ENCODE measurements at places on chromosomes 11 and 22. TPM values are rescaled to one million over a fixed set of nuclear protein-coding genes. Genes with fewer than 3 reads are reported as not detected.

KBTBD3 gene
- total RNA-seq: 2.4 TPM

SERHL2 gene
- 0.98 TPM for total RNA-seq

CYTH4 gene
- 2.7 TPM for total RNA-seq

NPAS4 gene
- not detected for total RNA-seq

UBQLN3 gene
- not detected for total RNA-seq

PGGHG gene
- 15.1 TPM for total RNA-seq

CRYBA4 gene
- not detected for total RNA-seq

OR52H1 gene
- total RNA-seq: not detected

OR52N4 gene
- total RNA-seq: not detected

VPREB3 gene
- total RNA-seq: not detected

SCGB1A1 gene
- not detected for total RNA-seq

SLN gene
- not detected for total RNA-seq

MMP27 gene
- not detected for total RNA-seq

SYCE3 gene
- not detected for total RNA-seq

CHST1 gene
- 12.5 TPM for total RNA-seq

OR52E8 gene
- not detected for total RNA-seq

RBMXL2 gene
- 0.11 TPM for total RNA-seq

FAM227A gene
- 0.60 TPM for total RNA-seq

GLYATL2 gene
- total RNA-seq: 0.66 TPM

APBB1 gene
- total RNA-seq: 20.5 TPM

APOL5 gene
- total RNA-seq: not detected

BDNF gene
- total RNA-seq: 4.1 TPM

PANX3 gene
- total RNA-seq: not detected

KCNK7 gene
- 0.27 TPM for total RNA-seq

DMC1 gene
- total RNA-seq: 35.7 TPM

KRTAP5-1 gene
- not detected for total RNA-seq

MAJIN gene
- total RNA-seq: not detected

PHETA2 gene
- total RNA-seq: not detected

P2RY6 gene
- total RNA-seq: 0.21 TPM

HORMAD2 gene
- total RNA-seq: not detected

LINC01488 gene
- total RNA-seq: not detected

SLC5A1 gene
- total RNA-seq: not detected

SCN4B gene
- not detected for total RNA-seq

SMPD1 gene
- 10.3 TPM for total RNA-seq

ANO9 gene
- not detected for total RNA-seq

LARGE2 gene
- total RNA-seq: 0.19 TPM

APOA4 gene
- not detected for total RNA-seq

SYT7 gene
- total RNA-seq: 1.2 TPM

CCDC188 gene
- total RNA-seq: 3.3 TPM

DSCAML1 gene
- total RNA-seq: not detected

ARHGAP8 gene
- not detected for total RNA-seq

OR51E1 gene
- total RNA-seq: not detected

All from A375 (cell line).